ENCODE measurements at places on chromosomes 2 and 18.

DNA sequence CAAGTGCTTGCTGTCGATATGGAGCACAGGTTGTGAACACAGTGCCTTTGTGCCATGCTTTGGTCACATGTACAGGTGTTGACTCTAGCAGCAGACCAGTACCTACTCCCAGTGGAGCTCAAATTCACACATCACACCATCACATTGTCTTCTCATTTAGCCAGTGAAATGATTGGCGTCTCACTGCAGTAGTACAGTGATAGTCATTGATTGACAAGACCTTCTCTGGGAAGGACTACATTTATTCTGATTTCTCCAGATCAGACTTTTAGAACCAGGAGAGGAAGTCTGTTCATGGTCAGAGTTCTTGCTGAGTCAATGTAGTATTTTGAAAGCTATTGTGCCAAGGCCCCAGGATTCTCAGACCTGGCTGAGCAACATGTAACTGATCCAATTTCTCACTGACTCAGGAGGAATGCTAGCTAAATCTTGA lies 75.2 kb downstream of the FMNL2 start:
- peak; percentile 65 for DNase-seq

- DNase-seq = no peak
These were observed 147.0 kb downstream of the ANTXR1 start for GRCh38 chr2:69159986-69160385.

- no peak for DNase-seq
These were observed 260.8 kb downstream of the TGIF1 start for GRCh38 chr18:3710712-3711301.

GRCh38 chr2:182548031-182548950 lies 121.5 kb upstream of the PDE1A start:
- DNase-seq = peak; percentile 12

DNA sequence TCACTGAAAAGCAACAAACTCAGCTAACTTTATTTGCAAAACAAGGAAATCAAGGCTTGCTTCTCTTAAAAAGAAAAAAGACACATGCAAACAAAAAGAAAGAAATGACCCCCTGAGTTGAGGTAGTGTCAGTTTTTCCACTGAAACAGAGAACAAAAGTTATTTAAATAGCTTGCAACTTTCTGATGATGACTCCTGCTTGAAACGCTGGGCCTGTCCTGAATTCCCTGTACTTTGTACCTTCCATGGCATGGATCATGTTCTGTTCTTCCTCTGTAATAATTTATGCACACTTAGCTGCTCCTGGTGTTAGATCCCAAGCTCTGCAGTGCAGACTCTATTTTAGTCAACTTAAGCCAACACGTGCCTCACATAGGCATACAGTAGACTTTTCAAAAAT lies 84.0 kb downstream of the SKA1 start:
- DNase-seq = no peak

GRCh38 chr18:9574473-9575115 lies 39.8 kb downstream of the PPP4R1 start:
- DNase-seq = no peak

GRCh38 chr18:61732854-61733253 lies 160.0 kb downstream of the RNF152 start:
- no peak for DNase-seq

GRCh38 chr2:206004004-206004693 lies 81.8 kb downstream of the INO80D start:
- DNase-seq = no peak

- peak; percentile 89 for DNase-seq
These were observed 33.8 kb upstream of the NFATC1 start for GRCh38 chr18:79361766-79362522.

DNA sequence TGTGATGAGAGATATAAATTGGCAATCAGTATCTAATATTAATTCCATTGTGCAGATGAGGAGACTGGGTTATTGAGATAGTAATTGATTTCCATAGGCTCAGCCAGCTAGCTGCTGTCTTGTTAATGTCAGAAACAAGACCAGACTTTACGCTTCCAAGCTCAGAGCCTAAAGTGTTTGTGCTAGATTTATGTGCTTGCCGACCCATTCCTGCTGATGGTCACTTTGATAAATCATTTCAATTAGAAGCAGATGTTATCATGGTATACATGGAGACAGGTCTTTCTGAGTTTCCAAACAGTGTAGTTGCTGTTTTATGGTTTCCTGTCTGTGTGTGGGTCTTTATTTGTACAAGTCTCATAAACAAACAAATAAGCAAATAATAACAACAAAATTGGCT lies 92.8 kb downstream of the AQP4 start:
- no peak for DNase-seq

- DNase-seq = no peak
These were observed 147.1 kb upstream of the OTOS start for GRCh38 chr2:240287496-240288086.

- no peak for DNase-seq
These were observed 7.6 kb upstream of the BOK start for GRCh38 chr2:241550616-241551580.

DNA sequence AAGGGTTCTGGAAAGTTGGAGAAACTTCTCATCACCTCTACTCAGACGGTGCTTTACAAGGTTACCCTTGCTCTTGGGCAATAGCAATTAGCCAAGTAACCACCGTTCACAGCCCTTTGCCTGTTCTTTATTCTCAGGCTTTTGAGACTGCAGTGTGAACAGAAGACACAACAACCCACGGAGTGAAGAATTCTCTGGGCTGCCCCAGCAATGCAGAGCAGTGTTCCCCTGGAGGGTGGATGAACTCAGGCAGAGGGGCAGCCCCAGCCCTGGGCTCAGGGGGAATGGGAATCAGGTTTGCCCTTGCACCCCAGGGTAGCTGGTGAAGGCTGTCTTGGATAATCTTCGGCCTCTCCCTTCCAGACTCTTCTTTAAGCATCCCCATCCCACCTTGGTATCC lies 69.1 kb downstream of the MCFD2 start:
- no peak for DNase-seq

- DNase-seq = no peak
These were observed 84.8 kb downstream of the LYPD1 start for GRCh38 chr2:132584976-132585817.

GRCh38 chr2:240795916-240796510 lies 24.0 kb downstream of the KIF1A start:
- no peak for DNase-seq

DNA sequence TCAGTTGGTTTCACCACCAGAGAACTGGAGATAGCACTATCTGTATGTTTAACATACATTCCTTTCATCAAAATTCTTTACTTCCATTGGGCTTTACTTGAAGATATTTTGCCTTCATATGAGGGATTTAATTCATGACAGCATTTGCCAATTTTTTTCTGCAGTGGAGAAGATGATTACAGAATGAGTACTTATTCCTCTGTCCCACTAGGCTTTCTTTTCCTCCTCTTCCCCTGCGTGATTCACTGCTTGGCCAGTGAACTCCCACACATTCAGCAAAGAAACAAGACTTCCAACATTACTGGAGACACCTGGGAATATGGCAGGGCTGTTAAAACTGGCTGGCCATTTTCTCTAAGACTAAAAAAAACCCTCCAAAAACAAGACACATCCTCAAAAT lies 425.8 kb upstream of the KCNH7 start:
- peak; percentile 32 for DNase-seq

- no peak for DNase-seq
These were observed 18.4 kb upstream of the SPRED2 start for GRCh38 chr2:65450810-65451209.

DNA sequence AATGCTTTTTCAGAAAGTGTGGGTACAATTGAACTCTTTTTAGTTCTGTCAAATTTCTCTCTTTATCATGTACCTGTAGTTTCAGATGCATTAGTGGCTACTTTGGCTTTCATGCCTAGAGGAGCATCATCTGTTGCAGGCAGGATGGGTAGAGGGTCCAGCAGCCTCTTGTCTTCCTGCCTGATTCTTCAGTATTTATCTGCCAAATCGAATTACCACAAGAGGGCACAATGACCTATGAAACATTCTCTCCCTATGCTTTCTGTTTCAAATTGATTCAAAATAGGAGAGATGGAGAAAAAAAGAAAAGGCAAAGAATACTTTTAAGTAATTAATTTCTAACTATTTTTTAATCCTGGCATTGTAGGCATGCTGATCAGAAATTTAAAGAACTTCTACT lies 477.2 kb downstream of the TRIB2 start:
- DNase-seq = peak; percentile 48

GRCh38 chr2:177326005-177326404 lies 61.5 kb upstream of the NFE2L2 start:
- no peak for DNase-seq

DNA sequence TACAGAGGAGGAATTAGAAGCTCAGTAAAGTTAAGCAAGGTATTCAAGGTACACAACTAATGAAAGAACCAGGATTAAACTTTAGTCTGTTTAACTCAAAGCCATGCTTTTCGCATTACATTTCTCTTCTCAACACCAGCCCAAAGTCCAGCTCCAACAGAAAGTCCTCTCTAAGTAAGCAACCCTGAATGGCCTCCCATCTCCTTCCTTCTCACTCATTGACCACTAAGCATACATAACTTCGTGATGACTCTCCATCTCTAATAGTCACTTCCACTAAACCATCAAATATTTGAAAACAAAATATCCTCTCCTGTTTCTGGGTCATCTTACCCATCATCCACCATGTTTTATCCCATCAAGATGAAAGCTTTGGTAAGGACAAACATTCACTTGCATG lies 219.8 kb downstream of the RAD51AP2 start:
- DNase-seq = no peak

DNA sequence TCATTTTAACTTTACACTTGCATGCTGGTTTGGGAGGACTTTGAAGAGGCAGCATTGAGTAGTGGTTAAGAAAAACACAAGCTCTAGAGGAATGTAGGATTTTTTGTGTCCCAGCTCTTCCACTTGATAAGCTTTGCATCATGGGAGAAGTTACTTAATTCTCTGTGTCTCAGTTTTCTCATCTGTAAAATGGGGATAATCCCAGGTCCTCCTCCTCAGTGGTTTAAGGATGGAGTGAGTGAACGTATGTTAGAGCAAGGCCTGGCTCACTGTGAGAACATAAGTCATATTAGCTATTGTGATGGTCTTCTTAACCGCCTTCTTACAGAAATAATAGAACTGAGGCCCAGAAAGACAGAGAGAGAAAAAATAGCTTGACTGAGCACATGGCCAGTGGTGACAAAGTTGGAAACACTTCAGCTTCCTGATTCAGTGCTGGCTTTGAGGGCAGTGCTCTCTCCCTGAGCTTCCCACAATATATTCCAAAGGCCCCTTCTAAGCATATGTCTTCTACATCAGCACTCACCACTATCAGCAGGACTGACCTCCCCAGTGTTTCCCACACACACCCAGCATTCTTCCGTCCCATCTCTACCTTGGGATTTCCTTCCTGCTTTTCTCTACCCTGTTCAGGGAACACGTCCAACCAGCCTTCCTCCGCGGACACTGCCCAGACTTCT lies 214.9 kb upstream of the TNP1 start:
- DNase-seq = peak; percentile 50

DNA sequence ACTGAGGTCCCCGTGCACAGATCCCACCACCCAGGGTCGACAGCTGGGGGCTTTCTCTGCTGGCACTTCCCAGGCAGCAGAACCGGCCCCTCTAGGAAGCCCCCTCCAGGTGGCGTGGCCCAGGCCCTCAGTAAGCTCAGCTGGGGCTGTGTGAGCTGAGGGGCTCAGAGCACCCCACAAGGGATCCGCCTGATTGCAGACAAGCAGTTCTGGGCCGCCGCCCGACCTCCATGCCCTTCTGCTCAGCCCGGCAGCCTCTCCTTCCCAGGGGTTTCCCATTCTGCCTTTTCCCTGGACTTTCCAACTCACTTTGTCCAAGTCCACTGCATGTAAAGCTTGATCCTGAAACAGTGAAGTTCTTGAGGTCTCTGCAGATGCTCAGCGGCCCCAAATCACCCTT lies 76.4 kb downstream of the NFATC1 start:
- no peak for DNase-seq

GRCh38 chr18:75314117-75314516 lies 103.5 kb downstream of the TSHZ1 start:
- no peak for DNase-seq

GRCh38 chr2:120439067-120439368 lies 93.1 kb downstream of the INHBB start:
- no peak for DNase-seq

GRCh38 chr2:150125188-150125587 lies 362.3 kb downstream of the RND3 start:
- no peak for DNase-seq

GRCh38 chr18:3924455-3924854 lies 474.5 kb downstream of the TGIF1 start:
- no peak for DNase-seq

- no peak for DNase-seq
These were observed 498.5 kb downstream of the DPP10 start for GRCh38 chr2:114940785-114941458.

GRCh38 chr18:48514786-48515185 lies 24.0 kb upstream of the CTIF start:
- peak; percentile 26 for DNase-seq

- peak; percentile 82 for DNase-seq
These were observed 216.9 kb downstream of the HAUS1 start for GRCh38 chr18:46320928-46321711.

DNA sequence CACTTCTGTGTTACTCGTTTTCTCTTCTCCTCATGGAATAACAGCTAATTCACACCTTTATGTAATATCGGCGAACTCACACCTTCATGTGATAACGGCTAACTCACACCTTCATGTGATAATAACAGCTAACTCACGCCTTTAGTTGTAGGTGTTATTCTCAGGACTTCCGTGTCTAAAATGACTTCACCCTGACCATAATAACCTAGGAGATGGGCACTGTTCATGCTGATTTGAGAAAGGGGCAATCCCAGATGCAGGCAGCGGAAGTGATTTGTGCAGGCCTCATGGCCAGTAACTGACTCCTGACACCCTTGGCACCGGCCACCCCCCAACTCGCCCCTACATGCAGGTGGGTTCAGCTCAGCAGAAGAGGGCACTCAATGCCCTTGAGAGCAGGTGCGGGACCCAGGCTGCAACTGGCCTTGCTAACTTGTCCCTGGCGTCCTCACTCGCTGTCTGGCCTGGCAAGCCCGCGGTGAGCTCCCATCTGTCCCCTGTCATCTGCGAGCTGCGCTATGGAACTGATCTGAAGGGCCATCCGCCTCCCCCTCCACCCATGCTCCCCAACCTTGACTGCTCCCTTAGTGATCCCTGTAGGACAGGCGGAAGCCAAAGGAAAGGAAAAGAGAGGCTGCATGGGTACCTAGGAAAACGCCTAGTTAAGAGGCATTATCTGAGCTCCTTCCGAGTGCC lies 42.6 kb upstream of the MTCL1 start:
- no peak for DNase-seq

GRCh38 chr2:230170532-230170931 lies 49.3 kb downstream of the SP110 start:
- no peak for DNase-seq

DNA sequence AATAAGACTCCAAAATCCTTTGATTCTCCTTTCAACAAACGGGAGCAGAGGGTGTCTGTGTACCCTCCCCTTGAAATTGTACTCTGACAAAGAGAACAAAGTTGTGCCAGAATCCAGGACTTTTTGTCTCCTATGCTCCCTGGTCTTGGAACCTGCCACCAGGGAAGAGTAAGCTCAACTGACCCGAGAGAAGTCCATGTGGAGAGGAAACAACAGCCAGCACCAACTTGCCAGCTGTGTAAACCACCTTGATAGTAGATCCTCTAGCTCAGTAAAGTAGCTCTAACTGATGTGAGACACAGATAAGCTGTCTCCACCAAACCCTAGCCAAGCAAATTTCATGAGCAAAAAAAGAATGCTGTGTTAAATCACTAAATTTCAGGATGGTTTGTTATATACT lies 46.9 kb downstream of the LNPK start:
- DNase-seq = no peak

GRCh38 chr2:117859532-117859911 lies 45.0 kb downstream of the DDX18 start:
- DNase-seq = no peak
